Stimulated activated CD8-positive, alpha-beta memory T cell treated with anti-CD3 and anti-CD28 coated beads, Interleukin-2, amount 100 ng/mL, for 1 hour (primary cell): ENCODE measurements at places on chromosomes 5 and 9.

- no peak for DNase-seq
Measured at GRCh38 chr9:12776513-12777055, 1.8 kb downstream of the LURAP1L start.

DNA sequence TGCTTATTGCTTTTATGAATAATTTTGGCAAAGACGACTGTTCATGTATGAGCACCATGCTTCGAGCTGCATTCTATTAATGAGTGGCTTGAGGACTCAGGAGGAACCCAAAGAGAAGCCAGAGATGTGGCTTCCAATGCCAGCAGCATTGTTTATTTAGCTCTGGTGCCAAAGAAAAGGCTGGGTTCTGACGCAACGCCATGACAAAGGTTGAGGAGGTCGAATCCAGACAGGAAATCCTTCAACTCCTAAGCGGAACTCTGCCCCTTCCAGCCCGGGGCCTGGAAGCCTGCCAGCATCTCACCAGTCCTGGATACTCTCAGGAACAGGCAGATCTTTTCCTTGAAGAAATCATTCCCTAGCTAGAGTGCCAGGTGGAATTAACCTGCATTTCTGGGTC, 104.4 kb downstream of the ARHGAP26 start:
- DNase-seq, result no peak

DNA sequence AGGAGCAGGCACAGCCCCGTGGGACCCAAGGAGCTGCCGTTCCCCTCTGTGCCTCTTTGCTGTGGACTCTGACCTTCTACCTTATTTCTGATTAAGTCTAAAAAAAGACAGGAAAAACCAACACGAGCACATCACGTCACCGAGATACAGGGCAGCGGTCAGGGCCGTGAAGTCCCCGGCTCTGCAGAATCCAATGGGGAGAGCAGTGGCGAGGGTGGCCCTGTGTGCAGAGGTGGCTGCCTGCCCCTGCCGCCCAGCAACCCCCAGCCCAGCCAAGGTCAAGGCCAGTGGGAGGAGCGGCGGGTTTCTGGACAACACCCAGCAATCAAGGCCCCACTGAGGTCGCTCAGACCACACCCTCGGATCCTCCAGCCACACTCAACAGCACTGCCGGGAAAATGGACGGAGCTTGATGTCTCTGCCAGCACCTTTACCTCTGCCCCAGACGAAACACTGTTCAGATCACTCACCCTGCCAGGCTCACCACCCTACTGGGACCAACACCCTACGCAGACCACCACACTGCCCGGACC, 32.7 kb upstream of the SLC9A3 start:
- DNase-seq, result no peak

GRCh38 chr5:142486581-142486980, 161.8 kb upstream of the SPRY4 start:
- no peak for DNase-seq

- DNase-seq, result no peak
Measured at GRCh38 chr9:137742698-137743097, 123.9 kb downstream of the EHMT1 start.

DNA sequence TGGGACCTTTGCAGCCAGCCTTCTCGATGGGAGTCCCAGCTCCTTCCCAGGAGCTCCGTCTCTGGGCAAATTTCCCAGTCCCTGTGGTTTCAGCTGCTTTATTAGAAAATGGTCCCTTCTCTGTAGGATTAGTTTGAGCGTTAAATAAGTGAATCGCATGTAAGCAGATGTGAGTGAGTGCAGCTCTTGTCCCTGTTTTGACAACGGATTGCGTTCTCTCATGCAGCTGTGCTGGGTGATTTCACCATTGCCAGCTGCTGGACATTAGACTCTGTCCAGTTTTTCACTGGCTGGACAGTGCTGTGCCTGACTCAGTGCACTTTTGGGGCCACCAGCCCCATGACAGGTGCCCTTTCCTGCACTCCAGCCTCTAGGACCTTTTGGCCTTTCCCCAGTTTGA, 11.6 kb upstream of the CEL start:
- DNase-seq, result no peak

DNA sequence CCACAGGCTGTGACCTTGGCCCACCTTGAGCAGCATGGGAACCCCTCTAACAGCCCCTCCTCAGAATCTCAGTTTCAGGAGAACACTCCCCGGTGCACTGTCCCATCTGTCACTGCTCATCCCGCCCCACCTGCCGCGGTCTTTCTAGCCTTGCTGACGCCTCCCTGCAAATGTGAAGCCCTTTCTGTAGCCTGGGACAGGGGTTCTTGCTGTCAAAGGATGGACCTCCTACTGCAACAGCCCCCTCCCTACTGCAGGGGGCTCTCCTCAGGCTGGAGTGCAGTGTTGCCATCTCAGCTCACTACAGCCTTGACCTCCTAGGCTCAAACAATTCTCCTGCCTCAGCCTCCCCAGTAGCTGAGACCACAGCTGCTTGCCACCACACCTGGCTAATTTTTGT, 20.0 kb downstream of the OR2V1 start:
- no peak for DNase-seq

DNA sequence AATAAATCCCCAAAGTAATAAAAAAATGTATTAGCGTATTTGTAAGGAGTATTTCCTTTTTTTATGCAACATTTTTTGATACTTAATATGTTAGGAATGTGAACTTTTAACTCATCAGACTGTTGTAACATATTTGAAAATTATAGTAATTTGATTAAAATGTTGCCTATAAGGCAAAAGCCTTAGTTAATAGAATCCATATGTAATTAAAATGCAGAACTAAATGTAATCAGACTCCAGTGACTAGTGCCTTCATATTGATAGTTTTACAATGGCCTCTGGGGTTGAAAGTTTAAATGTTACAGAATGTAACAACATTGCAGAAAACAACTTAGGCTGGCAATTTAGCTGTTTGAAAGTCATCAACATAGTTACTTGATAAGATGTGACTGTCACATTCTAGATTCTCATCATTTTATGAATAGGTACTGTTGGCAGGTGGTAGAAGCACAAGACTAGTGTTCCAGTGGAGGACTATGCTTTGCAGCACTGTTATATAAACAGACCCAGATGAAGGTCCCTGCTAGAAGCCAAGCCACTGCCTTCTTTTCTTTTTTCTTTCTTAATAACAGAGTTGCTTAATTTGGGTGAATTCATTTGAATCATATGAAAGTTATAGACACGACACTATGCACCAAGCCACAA, 382.9 kb downstream of the CCDC171 start:
- no peak for DNase-seq

- DNase-seq, result no peak
Measured at GRCh38 chr5:31678180-31678579, 39.2 kb downstream of the PDZD2 start.

DNA sequence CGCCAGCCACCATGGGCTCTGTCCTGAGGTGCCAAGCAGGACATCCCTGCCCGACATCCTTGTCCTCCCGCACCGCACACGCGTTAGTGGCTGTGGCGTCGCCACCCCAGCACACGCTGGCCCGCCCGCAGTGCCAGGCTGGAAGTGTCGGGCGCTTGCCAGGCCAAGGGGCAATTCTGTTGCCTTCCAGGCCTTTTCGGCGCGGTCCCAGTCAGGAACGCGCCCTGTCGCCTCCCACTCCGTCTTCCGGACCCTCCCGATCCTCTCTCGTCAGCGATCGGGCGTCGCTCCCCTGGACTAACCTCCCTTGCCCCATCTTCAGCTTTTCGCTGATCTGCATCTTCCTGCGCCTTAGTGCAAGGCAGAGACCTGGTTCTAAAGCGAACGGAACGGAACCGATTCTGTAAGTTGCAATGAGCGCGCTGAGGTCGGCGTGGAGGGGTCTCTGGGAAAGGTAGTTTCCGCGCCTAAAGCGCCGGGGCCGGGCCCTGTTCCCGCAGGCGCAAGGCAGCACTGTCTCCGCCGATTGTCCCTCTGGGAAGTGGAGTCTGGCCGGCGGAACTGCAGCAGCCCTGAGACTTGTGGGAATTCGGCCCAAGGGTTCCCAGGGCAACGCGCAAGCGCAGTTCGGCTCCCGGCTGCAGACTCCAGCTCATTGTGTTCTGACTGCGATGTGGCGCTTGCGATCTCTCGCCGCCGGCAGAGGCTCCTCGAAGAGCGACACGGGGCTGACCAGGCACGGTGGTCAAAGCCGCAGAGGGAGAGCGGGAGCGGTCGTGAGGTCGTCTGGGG, at the start of gene ZNF454:
ZNF454 (plus strand) TSS at position 630 of the 792 bp plus-strand sequence. CDS start 1,594 bp downstream, outside the sequence.
- DNase-seq, result no peak

DNA sequence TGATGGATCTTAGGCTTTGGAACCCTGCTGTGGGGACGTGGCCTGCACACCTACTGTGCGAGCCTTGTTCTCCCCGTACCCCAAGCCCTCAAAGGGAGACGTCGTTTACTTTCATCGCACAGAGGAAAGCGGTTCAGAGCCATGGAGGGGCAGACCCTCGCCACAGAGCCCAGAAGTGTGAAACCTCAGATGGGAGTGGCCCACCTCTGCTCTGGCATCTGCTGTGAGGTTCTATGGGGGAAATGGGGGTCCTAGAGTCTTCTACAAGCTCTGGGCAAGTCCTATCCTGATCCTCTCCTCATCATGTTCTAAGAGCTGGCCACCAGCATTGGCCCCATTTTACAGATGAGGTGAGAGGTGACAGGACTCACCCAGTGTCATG, 3.7 kb upstream of the RNF44 start:
- no peak for DNase-seq

DNA sequence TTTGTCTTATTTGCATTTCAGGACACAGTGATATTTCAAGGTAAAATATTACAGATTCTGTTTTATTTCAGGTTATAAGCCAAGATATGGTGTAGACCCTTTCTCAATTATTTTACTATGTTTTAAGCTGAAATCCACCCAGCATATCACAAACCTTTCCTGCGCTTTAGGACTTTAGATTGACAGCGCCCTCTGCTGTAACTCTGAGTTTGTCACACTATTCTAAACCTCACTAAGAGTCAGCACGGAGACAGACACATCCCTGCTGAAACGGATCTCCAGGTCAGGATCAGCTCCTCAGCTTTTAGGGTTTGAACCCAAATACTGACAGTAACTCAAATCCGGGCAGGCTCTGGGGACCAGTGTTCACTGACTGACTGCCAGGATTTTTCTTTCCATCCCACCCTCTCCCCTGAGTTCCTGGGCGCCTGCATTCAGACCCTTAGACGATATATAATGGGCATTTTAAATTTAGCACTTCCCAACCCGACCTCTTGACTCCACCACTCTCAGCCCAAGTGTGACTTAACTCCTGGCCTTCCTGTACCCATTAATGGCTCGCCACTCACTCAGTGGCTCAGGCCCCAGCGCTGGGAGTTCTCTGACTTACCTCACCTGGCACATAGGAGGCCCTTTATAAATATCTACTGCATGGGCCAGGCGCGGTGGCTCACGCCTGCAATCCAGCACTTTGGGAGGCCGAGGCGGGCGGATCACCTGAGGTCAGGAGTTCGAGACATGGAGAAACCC, 33.5 kb downstream of the TLX3 start:
- no peak for DNase-seq

GRCh38 chr9:118271936-118272335, 567.7 kb downstream of the TLR4 start:
- DNase-seq, result no peak

DNA sequence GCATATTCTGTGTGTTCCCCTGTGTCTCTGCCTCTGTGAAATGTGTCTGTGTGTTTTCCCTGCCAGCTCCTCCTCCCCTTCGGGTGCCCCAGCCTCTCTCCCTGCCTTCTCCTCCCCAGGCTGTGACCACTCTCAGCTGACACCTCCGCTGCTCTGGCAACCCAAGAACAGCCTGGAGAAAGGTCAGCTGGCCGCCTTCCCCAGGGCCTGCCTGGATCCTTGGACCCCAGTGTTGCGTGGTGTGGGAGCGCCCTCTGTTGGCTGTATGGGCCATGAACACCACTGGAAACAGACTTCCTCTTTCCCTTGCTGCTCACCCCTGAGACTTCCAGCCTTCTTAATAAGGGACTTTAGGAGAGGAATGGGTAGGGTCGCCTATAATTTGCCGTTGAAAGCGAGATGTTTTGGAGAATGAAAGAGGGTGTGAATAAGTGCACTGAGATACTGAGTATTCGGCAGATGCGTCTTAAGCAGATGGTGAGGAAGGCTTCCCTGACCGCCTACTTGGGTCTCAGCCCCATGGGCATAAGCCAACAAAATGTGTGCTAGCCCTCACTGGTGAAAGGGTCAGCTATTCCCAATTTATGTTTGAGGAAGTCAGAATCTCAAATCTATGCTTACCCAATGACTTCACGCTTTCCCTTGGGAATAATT, 114.9 kb upstream of the TRIM32 start:
- no peak for DNase-seq

DNA sequence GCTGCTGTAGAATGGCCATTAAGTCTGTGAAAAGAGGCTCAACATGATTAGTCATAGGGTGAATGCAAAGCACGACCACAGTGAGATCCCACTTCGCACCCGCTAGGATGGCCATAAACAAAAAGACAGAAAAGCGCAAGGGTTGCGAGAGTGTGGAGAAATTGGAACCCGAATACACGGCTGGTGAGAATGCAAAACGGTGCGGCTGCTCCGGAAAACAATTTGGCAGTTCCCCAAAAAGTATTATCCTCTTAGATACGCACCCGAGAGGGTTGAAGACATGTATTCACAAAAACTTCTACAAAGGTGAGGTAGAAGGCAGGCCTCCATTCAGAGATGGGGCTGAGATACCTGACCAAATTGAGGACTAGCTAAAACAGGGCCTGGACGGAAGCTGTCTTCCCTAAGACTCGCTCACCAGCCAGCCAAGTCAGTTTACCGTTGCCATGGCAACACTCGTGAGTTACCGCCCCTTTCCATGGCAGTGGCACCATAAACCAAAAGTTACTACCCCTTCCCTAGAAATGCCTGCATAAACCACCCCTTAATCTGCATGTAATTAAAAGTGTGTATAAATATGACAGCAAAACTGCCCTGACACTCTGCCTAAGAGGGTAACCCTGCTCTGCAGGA, 726 bp upstream of the PSMB7 start:
- DNase-seq, result no peak

DNA sequence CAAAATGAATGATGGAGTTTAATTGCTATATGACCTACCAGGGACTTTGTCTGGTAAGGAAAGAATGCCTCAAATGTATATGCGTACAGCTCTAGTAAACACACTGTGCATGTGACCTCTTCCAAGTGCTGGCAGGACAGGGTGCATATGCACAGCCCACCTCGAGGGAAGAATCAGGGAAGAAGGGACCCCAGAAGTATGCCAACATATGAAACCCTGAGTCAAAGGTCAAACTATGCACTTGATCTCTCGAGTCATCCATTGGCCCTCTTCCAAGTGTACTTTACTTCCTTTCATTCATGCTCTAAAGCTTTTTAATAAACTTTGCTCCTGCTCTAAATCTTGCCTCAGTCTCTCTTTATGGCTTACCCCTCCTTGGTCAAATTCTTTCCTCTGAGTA, 804.6 kb upstream of the COX7C start:
- DNase-seq, result no peak

GRCh38 chr5:54718656-54719055, 201.1 kb downstream of the SNX18 start:
- no peak for DNase-seq

GRCh38 chr5:137753691-137754187, 424 bp downstream of the HNRNPA0 start:
- no peak for DNase-seq
